ENCODE measurements at places on chromosomes 1 and 21.

GRCh38 chr1:93608187-93609109 lies 73.2 kb downstream of the BCAR3 start:
- no peak for DNase-seq

DNA sequence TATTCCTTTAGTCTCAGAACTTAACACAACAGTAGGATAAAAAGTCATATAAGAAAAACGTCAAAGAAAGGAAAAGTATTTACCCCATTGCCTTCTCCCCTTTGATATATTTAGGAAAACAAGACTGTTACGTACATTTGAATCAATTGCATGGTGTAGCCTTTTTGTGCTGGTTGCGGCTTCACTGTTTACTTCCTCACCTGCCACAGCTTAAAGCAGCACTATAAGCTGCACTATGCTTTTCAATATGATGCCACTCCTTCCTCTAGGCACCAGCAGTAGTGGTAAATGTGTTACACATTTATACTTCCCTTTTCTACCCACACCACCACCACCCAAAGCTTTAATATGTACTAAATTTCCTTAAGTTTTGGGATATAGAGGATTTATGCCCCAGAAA lies 111.1 kb downstream of the ATP1B1 start:
- no peak for DNase-seq

- DNase-seq: no peak
These were observed 59.5 kb upstream of the TLR5 start for GRCh38 chr1:223202376-223203033.

GRCh38 chr1:177833631-177834030 lies 136.2 kb downstream of the SEC16B start:
- DNase-seq: no peak

GRCh38 chr1:26064553-26064952 lies 2.9 kb downstream of the TRIM63 start:
- no peak for DNase-seq

GRCh38 chr1:75796376-75797272 lies at the start of gene MSH4:
MSH4 (plus strand) TSS chr1:75796882; CDS start chr1:75796986, 104 bp downstream.
- DNase-seq: peak; percentile 13

- DNase-seq: peak; percentile 97
These were observed 229.7 kb upstream of the TMEM51 start for GRCh38 chr1:14923727-14924452.

GRCh38 chr1:157652859-157653493 lies 47.6 kb downstream of the FCRL3 start:
- DNase-seq: no peak

GRCh38 chr1:211640301-211640630 lies 35.2 kb downstream of the NEK2 start:
- DNase-seq: no peak

- DNase-seq: no peak
These were observed 22.3 kb downstream of the BTG3 start for GRCh38 chr21:17590430-17590829.

Measured in AG20443 (cell line).